Stimulated activated CD8-positive, alpha-beta memory T cell treated with anti-CD3 and anti-CD28 coated beads, Interleukin-4, amount 100 ng/mL, for 4 hours (primary cell): ENCODE measurements at places on chromosomes 13 and 19.

GRCh38 chr19:4624733-4625362, 14.5 kb upstream of the TNFAIP8L1 start:
- DNase-seq, result no peak

DNA sequence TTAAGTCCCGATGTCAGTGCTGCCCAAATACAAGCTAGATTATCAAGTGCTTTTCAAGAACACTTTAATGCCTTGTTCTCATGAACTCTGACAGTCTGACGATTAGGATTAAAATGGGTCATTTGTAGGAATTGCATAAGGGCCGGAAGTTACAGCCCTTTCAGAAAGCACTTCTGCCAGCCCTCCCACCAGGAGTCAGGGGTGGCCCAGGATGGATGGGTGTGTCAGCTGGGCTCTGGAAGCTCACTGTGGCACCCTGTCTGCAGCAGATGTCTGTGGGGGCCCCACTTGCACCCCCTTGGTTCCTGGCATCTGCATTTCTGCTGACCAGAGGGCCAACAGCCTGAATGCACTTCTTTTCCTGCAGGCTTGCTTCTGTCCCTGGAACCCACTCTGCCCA, 712.7 kb downstream of the UQCRFS1 start:
- DNase-seq, result no peak

GRCh38 chr13:41603917-41604316, 146.6 kb downstream of the RGCC start:
- no peak for DNase-seq

DNA sequence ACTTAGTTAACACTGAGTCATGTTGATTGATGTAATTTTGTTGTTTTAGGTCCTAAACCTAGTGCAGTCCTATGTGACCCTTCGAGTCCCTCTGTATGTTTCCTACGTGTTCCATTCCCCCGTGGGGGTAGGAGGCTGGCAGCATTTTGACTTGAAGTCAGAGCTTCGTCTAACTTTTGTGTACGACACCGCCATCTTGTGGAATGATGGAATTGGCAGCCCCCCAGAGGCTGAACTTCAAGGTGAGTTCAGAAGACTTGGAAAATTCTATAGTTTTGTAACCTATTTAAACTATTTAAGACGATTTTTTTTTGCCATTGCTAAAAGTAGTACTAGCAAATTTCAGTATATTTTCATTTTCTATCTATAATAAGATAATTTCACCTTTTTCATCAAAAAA, 117.9 kb downstream of the STOML3 start:
- no peak for DNase-seq

DNA sequence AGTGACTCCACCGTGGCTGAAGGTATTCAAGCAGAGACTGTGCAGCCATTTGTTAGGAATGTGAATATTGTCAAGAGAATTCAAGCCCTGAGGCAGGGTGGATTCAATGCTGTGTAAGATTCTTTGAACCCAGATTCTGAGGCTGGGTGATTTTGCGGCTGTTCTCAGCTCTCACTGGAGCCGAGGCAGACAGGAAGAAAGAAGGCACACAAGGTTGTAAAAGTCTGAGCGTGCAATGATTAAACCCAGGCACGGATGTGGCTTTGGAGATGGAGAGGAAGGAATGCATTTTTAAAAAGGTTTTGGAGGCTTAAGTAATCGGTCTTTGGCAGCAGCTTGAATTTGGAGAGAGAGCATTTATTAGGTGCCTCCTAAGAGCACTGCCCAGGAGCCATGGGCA, 187.9 kb downstream of the KATNAL1 start:
- no peak for DNase-seq
